Posterior vena cava (tissue), 2 donors: ENCODE measurements at places on chromosomes 6 and 20. TPM values are rescaled to one million over a fixed set of nuclear protein-coding genes. Genes with fewer than 3 reads are reported as not detected.

CRISP3 gene
- total RNA-seq = 0.19 TPM

FAXC gene
- 10.8 TPM for total RNA-seq

C20orf204 gene
- 0.76 TPM for total RNA-seq

EZR gene
- 65.1 TPM for total RNA-seq

LY6G6D gene
- total RNA-seq = not detected

FOXS1 gene
- 2.8 TPM for total RNA-seq

MROH8 gene
- total RNA-seq = 3.6 TPM

DTNBP1 gene
- total RNA-seq = 22.3 TPM

FAM184A gene
- total RNA-seq = 4.5 TPM

PNLDC1 gene
- 0.19 TPM for total RNA-seq

GPR6 gene
- total RNA-seq = not detected

DNAH8 gene
- total RNA-seq = 0.71 TPM

CGA gene
- not detected for total RNA-seq

- no peak for DNase-seq
These were observed 18.7 kb downstream of the FAM50B start for GRCh38 chr6:3867641-3868502.

DNA sequence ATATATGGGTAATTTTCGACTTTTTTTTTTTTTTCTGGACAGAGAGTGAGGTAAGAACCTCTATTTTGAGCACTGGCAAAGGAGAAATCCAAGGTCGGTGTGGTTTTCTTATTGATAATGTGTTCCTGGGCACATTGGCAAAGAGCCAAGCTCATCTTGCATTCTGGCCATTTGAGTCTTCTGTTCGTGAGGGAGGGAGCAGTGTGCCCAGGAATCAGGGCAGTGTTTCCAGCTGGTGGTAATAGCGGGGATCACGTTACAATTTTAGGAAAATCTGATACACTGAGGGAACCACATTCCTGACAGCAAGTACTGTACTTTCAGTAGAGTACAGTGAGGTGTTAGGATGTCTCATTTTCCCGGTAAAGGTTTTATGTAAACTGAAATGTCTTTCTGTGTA is 442.3 kb upstream of the MAP3K7 start:
- no peak for DNase-seq

DNA sequence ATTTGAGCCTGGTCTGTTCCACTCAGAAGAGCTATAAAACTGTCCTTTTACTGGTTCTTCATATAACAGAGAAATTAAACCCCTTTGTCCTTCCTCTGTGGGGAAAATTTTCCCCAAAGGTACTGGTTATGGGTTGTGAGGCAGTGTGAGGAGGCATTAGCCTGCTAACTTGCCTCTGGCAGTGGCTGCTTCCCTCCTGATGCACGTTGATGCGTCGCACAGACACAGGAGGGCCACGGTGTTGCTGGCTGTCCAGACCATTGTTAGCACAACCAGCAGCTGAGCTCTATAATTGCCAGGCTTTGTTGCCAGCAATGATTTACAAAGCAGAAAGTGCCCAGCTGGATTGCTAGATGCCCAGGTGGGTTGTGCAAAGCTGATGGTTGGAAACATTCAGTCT is 10.1 kb downstream of the AAR2 start:
- no peak for DNase-seq

DNA sequence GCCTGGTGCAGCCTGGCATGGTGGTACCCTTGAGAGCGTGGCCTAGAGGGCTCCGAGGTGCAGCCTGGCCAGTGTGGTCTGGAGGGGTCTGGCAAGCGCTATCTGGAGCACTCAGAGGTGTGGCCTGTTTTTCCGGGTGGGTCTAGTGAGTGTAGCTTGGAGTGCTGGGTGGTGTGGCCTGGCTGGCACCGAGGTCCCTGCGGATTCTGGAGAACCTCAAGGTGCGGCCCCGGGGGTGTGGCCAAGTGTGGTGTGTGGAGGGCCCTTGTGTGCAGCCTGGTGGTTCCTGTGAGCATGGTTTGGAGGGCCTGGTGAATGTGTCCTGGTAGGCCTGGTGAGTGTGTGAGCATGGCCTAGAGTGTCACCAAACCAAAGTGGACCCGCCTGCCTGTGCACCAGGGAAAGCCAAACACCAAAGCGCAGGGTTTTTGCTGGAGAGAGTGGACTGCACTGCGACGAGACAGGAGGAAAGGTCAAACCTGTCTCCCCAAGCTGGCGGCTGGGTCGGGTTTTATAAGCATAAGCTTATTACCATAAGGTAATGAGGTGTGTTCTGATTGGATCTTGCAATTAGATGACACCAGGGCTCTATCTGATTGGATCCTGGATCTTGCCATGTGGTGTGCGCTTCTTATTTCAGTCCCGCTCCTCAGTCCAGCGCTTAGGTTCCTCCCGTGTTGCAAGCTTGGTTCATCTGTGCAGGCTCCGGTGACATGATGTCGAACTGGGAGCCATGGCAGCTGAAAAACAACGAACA is 35.7 kb downstream of the IGF2R start:
- peak; percentile 78 for DNase-seq

DNA sequence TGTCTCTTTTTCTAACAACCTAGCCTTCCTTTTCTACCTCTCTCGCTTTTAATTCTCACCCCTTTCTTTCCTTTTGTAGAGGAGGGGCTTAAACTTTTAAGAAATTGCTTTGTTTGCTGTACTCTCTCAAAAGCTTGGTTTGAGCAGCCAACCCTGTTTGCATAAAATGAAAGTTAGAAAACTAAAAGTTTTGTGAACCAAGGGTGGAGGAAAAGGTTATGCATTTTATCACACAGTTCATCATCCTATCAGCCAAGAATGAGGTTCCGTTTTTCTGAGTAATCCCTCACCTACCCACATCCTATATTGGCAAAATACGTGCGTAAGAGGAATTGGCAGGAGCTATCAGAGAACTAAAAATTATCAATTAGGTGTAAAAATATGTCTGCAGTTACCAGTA is 42.8 kb upstream of the LOC128125822 start:
- no peak for DNase-seq

DNA sequence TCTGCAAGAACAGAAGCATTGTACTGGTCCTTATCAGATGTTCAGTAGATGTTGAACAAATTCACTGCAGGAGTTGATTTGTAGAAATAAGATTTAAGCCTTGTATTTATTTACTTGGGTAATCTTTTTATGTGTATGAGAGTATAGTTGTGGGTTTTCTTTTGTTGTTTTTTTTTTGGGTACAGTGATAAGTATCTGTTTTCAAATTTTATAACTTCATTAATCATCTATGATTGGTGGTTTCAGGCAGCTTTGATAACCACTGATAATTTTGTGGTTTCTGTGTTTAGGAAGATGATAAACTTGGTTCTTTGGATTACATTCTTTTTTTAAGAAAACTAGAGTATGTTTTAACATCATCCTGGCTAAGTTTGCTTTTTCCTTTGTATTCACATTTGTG is 2.8 kb downstream of the AFDN start:
- DNase-seq = no peak

DNA sequence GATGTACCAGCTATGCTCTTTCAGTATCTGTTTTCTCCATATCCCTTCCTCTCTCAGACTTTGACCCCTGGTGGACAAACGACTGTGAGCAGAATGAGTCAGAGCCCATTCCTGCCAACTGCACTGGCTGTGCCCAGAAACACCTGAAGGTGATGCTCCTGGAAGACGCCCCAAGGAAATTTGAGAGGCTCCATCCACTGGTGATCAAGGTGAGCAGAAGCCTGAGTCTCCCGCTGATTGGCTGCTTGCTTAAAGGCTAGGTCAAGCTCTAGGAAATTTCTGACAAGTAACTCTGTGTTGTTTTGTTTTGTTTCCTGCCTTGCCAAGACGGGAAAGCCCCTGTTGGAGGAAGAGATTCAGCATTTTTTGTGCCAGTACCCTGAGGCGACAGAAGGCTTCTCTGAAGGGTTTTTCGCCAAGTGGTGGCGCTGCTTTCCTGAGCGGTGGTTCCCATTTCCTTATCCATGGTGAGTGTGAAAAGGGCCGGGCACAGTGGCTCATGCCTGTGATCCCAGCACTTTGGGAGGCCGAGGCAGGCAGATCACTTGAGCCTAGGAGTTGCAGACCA is 28.6 kb downstream of the C6orf89 start:
- no peak for DNase-seq

GRCh38 chr6:85460921-85461797 is 11.3 kb downstream of the NT5E start:
- no peak for DNase-seq

DNA sequence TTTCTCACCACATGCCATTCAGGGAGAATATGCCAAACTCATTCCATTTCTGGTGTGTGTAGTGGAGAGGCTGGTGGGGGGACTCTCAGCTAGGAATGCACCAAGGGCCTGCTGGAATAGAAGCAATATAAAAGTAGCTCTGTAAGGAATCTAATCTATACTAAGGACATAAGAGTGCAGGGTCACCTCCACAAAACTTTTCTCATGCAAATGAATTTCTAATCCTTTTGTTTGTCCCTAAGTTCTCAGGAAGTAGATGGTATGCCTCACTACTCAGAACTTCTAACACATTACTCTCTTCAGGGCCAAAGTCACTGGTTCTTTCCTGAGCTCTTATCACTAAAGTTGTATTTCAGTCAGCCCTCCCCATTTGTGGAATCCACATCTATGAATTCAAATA is 427.2 kb downstream of the C6orf118 start:
- no peak for DNase-seq

DNA sequence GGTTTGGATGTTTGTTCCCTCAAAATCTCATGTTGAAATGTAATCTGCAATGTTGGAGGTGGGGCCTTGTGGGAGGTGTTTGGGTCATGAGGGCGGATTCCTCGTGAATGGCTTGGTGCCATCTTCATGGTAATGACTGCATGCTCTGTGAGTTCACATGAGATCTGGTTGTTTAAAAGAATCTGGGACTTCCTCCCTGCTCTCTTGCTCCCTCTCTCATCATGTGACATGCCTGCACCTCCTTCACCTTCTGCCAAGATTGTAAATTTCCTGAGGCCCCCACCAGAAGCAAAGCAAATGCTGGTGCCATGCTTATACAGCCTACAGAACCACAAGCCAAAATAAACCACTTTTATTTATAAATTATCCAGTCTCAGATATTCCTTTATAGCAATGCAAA is 250.3 kb upstream of the PLN start:
- DNase-seq = no peak

GRCh38 chr6:107667790-107668189 is 156.3 kb downstream of the SCML4 start:
- no peak for DNase-seq

- no peak for DNase-seq
These were observed 248.1 kb downstream of the CD109 start for GRCh38 chr6:73943930-73944652.

DNA sequence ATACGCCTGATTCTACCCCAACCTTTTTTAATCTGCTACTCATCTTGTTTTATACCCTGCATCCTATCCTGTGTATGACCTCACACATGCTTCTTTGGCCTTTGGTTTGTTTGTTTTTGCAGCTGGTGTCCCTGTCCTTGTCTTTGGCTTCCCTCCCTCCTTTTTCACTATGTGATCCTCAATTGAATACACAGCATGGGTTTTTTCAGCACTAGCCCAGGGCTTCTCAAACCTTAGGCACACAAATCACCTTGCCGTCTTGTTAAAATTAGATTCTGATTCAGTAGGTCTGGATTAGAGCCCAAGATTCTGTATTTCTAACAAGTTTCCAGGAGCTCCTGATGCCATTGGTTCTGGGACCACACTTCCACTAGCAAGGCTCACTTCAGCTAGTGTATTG is 321.5 kb upstream of the MAN1A1 start:
- DNase-seq = no peak

DNA sequence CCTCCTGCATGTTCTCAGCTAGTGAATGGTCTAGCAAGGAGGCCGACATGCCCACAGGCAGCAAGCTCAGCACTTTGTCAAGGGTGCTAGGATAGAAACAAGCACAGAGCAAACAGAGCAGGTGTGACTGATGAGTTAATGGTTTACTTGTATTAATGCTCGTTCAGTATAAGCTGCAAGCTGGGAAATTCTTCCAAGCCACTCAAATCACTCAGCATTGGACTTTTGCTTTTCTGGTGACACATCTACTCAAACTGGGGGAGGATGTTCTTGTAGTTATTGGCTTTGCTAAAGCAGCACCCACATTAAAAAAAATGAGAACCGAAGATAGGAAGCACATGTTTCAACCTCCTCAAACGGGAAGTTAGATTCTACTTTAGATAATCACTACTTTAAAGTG is 43.1 kb upstream of the NEDD9 start:
- no peak for DNase-seq

- no peak for DNase-seq
These were observed 240.9 kb downstream of the COL12A1 start for GRCh38 chr6:74964871-74965441.

DNA sequence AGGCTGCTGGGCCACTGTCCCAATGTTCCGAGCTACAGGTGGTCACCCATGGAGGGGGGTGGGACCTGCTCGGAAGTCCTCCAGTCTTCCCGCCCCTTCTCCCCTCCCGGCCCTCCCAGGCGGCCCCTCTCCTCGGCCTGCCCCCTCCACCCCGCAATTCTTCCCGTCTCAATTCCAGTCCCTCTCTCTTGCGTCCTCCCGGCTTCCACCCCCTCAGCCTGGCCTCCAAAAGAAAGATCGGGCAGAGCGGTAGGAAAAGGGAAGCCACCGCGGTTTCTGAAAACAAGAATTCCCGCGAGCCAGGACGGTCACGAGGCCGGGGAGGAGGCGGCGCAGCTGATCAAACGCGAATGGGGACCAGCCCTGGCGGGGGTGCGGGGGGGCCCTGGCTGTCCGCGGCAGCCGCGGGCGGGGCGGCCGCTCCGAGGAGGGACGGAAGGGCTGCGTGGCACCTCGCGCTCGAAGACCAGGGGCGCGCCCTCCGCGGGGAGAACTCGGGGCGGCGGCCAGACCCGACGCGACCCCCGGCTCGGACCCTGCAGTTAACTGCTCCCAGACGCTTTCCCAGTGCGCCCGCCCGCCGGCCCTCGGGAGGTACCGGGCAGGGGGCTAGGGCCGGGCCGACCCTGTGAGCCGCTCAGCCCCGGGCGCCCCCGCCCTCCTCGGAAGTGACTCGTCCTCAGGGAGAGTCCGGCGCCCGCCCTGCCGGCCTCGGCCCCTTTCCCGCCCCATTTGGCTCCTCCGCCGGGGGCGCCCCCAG is 1.0 kb downstream of the PXDC1 start:
- DNase-seq = peak; percentile 96

GRCh38 chr6:134936931-134937330 is 13.0 kb downstream of the ALDH8A1 start:
- DNase-seq = no peak

DNA sequence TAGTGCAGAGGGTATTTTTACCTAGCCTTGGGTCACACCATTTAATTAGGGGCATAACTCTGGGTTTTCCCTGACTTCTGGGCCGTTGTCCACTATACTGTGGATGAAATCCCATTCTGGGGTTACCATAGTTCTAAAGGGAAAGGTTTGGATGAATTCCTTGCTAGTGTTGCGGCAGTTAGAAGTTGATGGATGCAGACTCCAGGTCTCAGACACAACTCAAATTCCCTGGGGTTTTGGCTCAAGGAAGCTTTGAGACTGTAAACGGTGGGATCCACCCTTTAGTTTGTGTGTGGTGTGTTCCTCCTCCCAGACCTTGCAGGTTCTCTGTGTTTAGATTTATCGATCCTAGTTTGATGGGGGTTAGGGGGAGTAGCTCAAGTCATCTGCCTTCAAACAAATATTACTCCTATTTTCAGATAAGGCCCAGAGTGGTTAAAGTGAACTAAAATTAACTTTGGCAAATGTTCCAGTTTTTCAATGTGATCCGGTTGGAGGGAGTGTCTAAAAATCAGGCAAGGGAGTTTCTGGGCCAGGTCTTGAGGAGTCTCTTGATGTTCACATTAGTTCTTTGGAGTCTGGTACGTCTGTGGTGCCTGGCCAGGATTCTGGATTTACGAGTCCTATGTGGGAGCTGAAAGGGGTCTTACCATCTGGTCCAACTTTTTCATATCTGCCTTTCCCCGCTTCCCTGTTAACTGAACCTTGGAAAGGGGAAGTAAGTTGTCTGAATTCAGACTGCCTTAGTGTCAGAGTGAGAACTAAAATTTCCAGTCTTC is 1.5 kb downstream of the RALY start:
- no peak for DNase-seq

GRCh38 chr20:24206995-24207394 is 218.4 kb upstream of the GGTLC1 start:
- DNase-seq = no peak
